NCI-H1048 (cell line): ENCODE measurements at places on chromosomes 4 and X.

DNA sequence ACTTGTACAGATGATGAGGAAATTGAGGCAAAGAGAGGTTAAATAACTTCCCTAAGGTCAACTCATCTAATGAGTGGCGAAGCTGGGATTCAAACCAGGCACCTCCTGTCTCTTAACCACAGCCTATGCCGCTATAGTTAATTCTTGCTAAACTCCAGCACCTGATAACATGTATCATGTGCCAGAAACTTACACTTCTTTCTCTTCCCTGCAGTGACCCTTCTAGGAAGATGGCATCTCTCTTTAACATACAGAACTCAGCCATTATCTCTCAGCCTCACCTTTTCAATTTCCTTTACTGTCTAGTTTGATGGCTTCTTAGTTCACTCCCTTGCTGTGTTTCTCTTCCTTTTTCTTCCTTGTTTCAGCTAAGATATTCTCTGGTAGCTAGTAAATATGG lies 2.5 kb downstream of the VBP1 start:
- no peak for DNase-seq

GRCh38 chr4:110055158-110055768 lies 142.6 kb downstream of the EGF start:
- DNase-seq, result no peak

DNA sequence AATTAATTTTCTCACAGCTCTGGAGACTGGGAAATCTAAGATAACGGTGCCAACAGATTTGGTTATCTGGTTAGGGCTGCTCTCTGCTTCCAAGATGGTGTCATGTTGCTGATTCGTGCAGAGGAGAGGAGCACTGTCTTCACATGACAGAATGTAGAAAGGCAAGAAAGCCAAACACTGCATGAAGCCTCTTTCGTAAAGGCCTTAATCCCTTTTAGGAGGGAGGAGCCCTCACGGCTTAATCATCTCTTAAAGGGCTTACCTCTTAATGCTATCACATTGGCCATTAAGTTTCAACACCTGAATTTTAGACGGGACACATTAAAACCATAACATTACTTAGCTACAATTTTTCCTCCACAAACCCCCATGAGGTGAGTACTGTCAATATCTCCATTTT lies 174.1 kb downstream of the COX18 start:
- DNase-seq, result no peak

- no peak for DNase-seq
Observed at GRCh38 chr4:152165146-152165545, 370.7 kb downstream of the FBXW7 start.

DNA sequence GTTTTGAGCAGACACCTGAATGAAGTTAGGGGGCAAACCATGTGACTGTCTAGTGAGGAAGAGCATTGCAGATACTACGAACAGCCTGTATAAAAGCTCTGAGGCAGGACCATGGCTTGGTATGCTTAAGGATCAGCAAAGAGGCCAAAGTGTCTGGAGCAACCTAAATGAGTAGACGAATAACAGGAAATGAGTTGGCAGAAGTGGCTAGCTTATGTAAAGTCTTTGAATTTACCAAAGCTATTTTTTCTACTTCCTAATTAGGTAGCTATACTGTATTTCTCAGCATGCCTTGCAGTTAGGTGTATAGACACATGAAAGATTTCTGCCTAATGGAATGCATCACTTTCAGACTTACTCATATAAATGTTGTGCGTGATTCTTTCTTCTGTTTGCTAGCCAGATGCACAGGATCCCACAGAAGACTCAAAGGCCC lies 9.3 kb upstream of the GPRIN3 start:
- no peak for DNase-seq

DNA sequence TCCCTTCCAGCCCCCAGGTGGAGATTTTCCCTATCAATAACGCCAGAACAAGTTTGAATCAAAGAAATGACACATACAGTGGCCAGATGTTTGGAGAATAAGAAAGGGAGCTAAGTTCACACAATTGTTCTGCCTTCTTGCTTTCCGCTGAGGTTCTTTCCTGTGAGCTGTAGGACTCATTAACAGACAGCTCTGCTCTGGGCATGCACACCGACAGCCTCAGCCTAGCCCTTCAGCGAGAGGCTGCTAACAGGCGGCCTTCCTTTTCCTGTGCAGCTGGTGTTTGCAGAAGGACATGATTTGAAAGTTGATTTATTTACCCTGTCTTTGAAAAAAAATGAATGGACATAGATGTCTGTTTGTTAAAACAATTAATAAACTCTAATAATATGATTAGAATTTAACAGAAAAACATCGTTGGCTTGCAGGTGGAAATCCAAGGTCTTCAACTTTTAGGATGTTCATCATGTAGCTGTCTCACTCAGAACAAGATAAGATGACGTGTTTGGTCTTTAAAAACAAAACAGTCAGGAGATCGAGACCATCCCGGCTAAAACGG lies 183.3 kb downstream of the KDR start:
- no peak for DNase-seq

- DNase-seq, result no peak
Observed at GRCh38 chr4:30630431-30630830, 89.7 kb upstream of the PCDH7 start.

DNA sequence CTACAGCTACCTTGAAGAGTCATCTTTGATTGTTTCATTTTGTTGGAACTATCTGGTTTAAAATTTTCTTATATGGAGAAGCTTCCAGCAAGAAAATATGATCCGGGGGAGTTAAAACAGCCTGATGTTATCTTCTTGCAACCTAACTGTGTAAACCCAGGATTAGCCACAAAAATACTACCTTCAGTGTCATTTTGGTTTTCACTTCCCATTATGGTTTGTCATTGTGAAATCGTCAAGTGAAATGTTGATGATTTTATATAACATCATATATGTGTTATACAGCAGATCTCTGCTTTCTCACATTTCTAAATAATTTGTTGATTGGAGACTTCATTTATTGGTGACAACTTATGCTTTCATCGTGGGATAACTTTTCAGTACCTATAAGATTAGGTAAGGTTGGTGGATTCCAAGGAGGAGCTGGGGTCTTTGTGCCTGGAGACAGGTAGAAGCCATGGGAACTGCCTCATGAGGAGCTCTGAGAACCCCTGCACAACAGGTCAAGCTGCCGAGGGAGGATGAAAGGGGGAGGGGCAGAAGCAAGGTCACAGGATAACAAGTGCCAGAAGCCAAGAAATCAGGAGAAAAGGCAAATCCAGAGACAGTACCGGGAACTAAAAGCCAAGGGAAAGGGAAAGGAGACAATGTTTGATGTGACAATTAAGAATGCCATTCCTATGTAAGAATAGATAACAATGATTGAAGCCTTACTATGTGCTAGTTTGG lies 7.2 kb downstream of the ARHGAP24 start:
- DNase-seq, result no peak

- DNase-seq, result no peak
Observed at GRCh38 chr4:57110640-57111511, 691 bp upstream of the IGFBP7 start.

DNA sequence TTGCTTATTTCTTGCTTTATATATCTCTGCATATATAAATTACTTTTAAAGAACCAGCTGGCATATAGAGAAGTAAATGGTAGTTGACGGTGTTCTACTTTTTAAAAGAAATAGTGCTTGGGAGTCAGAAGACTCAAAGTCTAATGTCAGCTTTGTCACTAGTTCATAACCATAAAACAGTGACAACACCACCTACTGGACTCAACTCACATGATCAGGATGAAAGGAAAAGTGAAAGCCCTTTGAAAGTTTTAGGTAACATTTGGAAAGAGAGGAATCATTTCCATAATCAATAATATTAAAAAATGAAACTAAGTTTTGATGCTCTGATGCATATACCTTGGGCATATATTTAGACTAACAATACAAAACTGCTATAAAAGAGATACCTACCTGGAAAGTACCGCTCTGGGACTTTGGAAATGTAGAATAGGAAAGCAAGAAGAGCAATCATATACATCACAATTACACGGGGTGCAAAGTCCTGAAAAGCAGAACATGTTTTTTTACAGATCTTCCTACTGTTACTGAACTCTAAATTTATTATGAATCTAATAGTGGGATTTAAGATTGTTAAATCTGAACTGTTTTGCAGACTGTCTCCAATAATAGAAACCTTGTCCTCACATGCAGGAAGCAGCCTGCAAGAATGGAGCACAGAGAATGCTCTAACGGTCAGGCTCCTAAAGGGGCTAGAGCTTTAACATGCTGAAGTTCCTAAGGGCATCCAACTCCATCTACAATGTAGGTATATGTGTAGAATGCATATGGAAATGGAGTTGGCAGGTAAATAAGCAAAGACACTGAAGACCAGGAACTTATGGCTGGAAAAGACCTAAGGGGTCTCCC lies 15.6 kb downstream of the PAQR3 start:
- DNase-seq, result no peak
